Midbrain (tissue), 1 donor: ENCODE measurements at places on chromosomes 11 and 22.
A peak's percentile ranks its signal among the peaks of the same experiment; 100 is the strongest.

DNA sequence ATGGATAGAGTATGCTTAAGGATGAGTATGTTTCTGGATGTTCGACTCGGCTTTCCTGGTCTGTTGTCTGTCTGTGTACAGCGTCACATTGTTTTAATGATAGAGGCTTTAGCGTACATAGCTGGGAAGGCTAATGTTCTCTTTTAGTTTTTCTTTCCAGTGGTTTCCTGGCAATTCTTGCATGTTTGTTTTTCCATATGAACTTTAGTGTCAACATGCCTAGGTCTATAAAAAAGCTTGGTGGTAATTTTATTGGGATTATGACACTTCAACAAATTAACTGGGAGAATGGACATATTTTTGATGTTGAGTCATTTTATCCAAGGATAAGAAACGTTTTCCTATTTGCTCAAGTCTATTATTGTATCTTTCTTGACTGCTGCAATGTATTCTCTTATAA lies 17.6 kb downstream of the F2 start:
- DNase-seq, result no peak

- no peak for DNase-seq
These were observed 15.9 kb downstream of the LSP1 start for GRCh38 chr11:1868636-1869291.

- DNase-seq, result no peak
These were observed 23.2 kb downstream of the AGBL2 start for GRCh38 chr11:47691979-47692378.

- no peak for DNase-seq
These were observed 57.4 kb upstream of the NUP160 start for GRCh38 chr11:47905358-47906059.

- DNase-seq, result no peak
These were observed 12.4 kb downstream of the GLYATL2 start for GRCh38 chr11:58832056-58832645.

- peak; percentile 14 for DNase-seq
These were observed 114.7 kb downstream of the CRYBB2 start for GRCh38 chr22:25334162-25334490.
